ENCODE measurements at places on chromosomes 4 and X.

- DNase-seq: no peak
Measured at GRCh38 chrX:124592744-124593143, 246.4 kb downstream of the SH2D1A start.

GRCh38 chr4:21469438-21470300 lies 478.9 kb downstream of the KCNIP4 start:
- DNase-seq: no peak

GRCh38 chr4:166174717-166175490 lies 301.9 kb downstream of the TLL1 start:
- DNase-seq: no peak

GRCh38 chrX:86133761-86134160 lies 14.5 kb upstream of the DACH2 start:
- DNase-seq: no peak

GRCh38 chrX:43225626-43226328 lies 430.3 kb upstream of the MAOA start:
- no peak for DNase-seq

DNA sequence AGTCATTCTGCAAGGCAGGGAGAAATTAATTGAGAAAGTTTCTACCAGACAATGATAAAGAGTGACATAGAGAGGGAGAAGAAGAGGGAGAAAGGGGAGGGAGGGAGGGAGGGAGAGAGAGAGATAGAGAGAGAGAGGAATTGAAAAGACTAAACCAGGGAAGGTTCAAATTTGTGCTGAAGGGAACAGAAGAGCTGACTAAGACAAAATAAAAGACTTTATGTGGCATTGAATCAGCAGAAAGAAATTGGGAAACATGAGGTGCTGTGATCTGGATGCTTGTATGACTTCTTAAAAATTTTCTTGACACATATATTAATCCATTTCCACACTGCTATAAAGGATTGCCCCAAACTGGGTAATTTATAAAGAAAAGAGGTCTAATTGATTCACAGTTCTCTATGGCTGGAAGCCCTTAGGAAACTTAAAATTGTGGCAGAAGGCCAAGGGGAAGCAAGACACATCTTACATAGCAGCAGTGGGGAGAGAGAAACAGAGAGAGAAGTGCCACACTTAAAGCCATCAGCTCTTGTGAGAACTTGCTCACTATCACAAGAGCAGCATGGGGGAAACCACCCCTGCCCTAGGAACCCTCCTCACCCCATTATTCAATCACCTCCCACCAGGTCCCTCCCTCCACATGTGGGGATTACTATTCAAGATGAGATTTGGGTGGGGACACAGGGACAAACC lies 13.5 kb upstream of the CXCL6 start:
- no peak for DNase-seq

DNA sequence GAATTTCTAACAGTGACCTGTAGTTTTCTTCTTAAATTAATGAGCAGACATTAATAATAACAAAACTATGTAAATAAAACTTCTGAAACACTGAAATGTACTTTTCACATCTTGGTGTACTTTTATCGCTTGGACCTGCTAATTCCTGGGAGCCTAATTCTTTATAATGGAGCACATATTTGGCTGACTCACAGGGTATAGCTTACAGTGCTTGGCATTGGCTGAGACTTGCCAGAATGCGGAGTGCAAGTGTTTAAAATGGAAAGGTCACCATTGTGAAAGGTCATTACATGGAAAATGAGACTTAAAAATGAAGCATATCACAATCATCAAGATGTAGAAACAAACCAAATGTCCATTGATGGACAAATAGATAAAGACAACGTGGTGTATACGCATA lies 137.3 kb upstream of the PDLIM3 start:
- no peak for DNase-seq

GRCh38 chrX:38124000-38124399 lies 96.7 kb downstream of the SRPX start:
- no peak for DNase-seq

- no peak for DNase-seq
Measured at GRCh38 chr4:42391355-42391664, 6.0 kb upstream of the SHISA3 start.

- DNase-seq: no peak
Measured at GRCh38 chrX:68697465-68698125, 50.1 kb downstream of the STARD8 start.
